ENCODE measurements at places on chromosomes 3 and 15.

DNA sequence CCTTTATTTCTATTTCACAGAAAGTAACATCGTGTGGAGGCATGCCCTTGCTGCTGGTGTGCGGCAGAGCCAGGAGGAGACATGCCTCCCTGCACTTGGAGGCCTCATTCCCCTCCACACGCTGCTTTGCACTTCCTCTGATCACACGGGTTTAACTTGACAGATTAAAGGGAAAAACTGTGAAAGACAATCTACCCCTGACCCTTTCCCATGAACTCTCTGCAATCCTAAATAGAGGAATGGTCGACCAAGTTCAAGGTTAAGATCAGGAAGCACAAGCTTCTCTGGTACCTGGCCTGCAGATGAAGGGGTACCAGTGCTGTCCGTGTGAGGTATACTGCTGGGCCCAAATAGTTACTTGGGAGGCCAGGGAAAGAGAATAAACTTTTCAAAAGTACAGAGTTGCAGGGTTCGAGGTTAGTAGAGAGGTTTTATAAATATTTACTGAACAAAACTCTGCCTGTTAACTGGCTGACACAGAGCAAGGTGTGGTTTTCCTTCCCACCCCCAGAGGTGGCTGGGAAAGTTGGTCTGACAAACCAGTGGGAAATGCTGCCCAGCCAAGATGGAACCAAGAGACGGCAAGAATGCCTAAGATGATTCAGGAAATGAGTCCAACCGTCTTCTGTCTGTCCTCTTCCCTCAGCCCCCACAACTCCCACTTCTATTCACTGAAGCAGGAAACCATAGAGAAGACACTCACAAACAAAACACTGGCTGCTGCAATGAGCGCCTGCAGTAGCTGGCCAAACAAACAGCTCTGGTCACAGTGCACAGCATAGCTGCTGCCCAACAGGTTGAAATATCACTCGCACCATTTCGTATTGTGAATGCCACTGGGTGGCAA lies 79.6 kb downstream of the IGF2BP2 start:
- DNase-seq: peak; percentile 57

- no peak for DNase-seq
These were observed 26.6 kb downstream of the MASP1 start for GRCh38 chr3:187264911-187265310.

DNA sequence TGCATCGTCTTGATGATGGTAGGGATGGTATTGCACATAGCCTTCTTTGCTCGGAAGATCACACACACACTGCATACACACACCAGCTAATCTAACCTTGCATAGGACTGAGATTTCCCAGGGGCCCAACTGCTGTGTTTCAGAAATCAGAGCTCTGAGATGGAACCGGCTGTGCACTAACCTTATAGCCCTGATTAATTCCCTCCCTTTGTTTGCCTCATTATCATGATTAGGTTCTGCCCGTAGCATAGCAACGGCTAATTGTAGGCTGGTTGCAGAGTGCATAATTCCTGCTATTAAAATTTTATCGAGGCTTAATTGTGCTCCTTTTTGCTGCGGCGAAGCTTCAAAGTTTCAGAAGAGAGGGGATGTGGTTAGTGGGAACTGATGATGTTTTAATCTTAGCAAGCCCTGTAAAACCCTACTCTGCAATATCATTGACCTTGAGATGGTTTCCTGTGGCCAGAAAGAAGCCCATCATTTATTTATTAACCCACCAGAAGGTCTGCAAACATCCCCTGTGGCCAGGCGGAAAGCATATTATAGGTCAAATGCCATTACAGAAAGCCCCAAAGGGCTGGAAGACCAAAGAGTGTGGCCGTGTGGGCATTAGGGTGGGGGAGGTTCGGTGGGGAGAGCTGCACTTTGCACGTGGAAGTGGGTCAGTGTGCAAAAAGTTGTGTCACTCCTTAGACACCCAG lies 56.2 kb upstream of the GLCE start:
- DNase-seq: no peak

DNA sequence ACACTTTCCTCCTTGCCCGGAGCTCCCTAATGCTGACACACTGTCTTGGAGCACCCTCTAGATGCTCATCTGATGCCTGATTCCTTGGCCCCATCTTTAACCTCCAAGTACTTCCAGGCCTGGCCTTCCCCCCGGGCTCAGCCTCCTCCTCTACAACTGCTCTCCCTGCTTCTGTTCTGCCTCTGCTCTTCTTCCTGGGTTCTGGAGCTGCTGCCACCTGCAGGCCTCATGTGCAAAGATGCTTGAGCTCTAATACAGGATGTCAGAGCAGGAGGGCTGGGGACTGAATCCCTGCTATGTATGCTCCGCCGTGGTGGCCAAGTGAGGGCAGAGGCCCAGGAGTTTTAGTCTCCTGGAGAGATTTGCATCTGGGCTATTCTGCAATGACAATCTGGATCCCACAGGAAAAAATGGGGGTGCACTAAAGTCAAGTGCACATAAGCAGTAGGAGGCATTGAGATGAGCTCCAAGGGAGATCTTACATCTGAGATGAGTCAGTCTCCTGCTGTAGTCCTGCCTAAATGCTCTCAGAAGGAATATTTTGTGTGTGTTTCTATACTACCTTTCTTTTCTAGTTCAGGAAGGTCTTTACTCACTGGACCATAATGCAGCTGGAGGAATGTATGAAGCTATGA lies 296.3 kb downstream of the UACA start:
- DNase-seq: peak; percentile 58

DNA sequence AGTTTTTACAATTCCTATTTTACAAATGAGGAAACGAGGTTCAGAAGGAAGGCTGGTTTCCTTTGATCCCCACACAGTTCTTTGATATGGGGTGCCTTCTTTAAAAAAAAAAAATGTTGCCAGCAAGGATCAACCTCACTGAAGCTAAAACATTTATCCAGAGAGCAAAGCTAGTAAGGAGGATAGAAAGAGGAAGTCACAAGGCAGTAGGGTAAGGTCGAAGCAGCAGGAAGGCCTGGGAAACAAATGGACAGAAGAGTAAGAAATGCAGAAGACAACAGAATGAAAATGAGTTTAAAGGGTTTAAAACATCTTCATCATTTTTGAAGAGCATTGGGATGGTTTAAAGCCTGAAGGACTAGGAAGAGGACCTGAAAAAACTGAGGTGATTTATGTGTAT lies 30.6 kb upstream of the CP start:
- DNase-seq: no peak

GRCh38 chr3:109072194-109072593 lies 45.7 kb downstream of the MORC1 start:
- DNase-seq: no peak

DNA sequence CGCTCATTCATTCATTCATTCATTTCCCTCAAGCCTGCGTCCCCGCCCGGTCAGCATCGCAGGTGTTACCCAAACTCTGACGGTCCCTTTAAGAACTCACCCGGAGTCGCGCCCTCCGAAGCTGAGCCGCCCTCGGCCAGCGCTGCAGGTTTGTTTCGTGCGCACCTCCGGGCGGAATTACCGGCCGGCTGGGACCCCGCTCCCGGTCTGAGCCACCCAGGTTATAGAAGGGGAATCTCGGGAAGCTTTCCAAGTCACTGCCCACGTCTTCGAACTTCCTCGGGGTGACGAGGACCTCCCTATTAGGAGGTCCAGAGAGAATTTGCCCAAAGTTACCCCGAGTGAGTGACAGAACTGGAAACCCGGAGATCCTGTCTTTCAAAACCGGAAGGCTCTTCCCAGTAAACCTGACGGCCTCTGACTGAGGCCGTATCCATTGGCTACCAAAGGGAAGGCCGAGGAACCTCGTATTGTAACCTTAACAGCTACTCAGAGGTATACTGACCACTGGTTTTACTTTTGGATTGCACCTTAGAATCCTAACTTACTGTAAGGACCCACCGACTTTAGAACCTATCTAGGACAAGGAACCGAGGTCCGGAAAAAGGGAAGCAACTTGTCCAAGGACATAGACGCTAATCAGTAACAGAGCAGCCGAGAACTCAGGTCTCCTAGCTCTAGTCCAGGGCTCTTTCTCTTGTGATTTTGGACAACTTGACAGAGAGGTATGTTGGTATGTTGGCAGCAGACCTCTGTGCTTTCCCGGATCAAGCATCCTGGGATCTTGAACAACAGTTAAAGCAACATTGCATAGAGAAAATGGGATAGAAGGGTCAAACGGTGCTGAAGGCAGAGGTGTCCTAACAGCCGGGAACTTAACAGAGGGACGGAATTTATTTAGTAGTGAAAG lies 788 bp upstream of the DLG1 start:
- peak; percentile 15 for DNase-seq

DNA sequence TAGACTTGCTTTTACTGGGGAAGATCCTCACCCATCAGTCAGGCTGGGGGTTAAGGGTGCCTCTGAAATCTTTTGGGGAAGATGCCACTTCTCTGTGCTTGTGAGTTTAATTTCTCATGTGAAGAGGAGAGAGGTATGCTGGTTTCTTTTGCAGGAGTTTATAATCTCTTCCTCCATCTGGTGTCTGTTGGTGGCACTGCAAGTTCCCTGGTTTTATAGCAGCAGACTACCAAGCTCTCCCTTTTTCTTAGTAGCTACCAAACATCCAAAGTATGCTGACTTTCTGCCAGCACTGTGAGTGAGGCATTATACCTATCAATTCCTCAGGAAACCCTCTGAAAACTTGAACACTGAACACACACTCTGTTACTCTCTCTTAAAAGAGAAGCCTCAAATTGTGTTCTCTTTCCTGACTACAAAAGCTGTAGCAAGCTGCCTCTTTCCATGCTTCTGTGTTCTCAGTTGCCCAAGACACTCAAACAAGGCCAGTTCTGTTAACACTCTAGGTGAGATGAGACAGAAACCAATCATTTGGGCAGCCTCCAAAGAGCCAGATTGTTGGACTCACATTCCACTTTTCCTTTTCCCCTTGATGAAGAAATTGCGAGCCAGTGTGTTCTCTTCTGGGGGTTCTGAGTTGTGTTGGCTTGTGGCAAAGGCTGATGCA lies 299.5 kb downstream of the GAP43 start:
- peak; percentile 28 for DNase-seq

DNA sequence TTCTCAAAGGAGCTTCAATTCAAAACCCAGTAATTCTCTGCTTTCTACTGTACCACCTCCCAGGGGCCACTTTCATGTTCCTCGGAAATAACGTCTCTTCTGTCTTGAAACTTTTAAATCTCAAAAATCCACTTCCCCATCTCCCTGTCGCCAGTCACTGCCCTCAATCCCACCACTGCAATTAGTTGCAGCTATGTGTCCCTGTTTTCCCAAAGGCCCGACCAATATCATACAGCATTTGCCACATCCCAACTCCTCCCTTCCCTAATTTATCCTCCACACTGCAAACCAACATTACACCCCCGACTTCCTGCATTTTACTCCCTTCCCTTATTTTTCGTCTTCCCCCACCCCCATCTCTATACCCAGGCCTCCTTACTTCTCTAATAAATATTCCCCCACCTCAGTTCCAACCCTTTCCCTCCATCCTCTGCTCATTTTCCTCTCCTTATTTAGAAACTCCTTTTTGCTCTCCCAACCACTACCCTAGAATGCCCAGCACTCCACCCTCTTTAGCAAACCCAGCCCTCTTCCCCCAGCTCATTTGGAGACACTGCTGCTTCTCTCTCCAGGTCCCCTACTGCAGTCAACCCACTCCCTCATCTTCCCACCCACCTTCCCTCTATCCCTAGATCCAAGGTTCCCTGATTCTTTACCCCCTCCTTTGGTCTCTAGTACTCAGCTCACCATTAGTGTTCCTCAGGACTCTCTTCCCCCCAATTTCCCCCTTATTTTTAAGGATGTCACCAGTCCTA lies 1.1 kb downstream of the NPTN start:
- DNase-seq: peak; percentile 58

GRCh38 chr3:9669720-9670432 lies 20.6 kb downstream of the MTMR14 start:
- peak; percentile 20 for DNase-seq

GRCh38 chr3:188956839-188957489 lies 214.8 kb upstream of the TPRG1 start:
- DNase-seq: peak; percentile 30

GRCh38 chr3:192855434-192855833 lies 62.2 kb downstream of the MB21D2 start:
- no peak for DNase-seq

GRCh38 chr3:14519406-14519805 lies 20.7 kb downstream of the GRIP2 start:
- DNase-seq: no peak

DNA sequence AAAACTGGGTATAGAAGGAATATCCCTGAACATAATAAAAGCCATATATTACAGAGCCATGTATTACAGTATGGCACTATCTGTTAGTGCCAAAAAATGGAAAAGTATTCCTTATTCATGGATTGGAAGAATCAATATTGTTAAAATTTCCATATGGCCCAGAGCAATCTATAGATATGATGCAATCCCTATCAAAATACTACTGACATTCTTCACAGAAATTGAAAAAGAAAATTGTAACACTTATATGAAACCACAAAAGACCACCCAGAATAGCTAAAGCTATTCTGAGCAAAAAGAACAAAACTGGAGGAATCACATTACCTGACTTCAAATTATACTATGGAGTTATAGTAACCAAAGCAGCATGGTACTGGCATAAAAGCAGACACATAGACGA lies 218.8 kb downstream of the PLCL2 start:
- DNase-seq: no peak

DNA sequence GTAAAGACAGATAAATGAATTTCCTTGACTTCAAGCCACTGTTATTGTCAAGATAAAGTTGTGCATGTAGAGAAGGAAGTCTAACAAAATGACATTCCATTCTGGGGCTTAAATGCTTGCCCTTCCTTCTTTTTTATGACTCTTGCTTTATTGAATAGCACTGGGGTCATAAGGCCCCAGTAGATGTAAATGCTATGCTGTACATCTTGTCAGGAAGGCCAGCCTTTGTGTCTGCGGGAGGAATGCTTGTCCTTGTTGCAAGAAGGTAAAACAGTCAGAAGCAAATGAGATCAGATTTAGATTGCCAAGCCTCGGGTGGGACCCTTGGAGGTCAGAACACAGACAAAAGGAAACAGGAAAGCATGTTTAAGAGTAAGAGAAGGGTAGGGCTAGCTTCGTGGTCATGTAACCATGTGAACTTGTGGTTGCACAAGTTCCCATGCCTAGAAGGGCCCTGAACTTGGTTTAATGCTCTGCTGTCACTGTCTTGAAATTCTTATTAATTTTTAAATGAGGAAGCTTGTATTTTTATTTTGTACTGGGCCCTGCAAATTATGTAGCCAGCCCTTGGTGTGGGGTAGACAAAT lies 81.5 kb downstream of the PPM1L start:
- DNase-seq: no peak

DNA sequence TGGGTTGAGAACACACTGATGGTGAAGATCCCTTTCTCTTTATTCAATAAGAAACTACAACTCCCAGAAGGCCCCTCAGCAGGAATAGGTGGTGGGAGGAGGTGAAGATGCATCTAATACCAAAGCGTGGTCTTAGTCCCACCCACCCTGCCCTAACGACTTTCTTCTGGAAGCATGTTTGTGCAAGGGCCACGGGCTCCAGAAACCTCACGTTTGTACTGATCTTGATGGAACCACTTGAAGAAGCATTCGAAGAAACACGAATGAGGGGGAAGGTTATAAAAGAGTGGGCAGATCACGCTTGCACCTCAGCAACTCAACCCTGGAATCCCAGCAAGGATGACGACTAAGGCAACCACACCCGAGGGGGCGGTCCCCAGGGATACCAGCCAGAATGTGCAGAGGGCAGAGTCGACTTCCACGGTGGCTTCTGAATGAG lies 10.6 kb upstream of the SLC25A36 start:
- DNase-seq: peak; percentile 14
